NCI-H2227 treated with DMSO at 0.1 percent for 48 hours (cell line): ENCODE measurements at places on chromosomes 7 and 10.

DNA sequence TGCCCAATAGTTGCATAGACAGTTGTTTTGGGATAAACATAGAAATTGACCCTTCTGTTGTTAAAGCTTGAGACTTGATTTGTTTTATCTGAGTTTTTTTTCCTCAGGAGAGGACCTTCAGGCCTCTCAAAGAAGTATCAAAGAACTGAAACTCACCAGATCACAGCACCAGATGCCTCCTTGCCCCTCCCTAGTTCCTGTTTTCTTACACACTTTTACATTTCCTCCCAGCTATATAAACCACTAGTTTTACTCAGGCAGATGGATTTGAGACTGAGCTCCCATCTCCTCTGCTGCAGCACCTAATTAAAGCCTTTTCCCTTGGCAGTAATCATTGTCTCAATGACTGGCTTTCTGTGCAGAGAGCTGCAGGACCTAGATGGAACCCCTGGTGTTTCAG lies 150.6 kb upstream of the NRG3 start:
- no peak for DNase-seq

- no peak for DNase-seq
These were observed 353.7 kb downstream of the GLRX3 start for GRCh38 chr10:130489891-130490290.

- no peak for DNase-seq
These were observed 27.0 kb downstream of the SLC26A4 start for GRCh38 chr7:107687656-107688055.

- DNase-seq: no peak
These were observed 46.7 kb downstream of the BMPR1A start for GRCh38 chr10:86803156-86803555.

DNA sequence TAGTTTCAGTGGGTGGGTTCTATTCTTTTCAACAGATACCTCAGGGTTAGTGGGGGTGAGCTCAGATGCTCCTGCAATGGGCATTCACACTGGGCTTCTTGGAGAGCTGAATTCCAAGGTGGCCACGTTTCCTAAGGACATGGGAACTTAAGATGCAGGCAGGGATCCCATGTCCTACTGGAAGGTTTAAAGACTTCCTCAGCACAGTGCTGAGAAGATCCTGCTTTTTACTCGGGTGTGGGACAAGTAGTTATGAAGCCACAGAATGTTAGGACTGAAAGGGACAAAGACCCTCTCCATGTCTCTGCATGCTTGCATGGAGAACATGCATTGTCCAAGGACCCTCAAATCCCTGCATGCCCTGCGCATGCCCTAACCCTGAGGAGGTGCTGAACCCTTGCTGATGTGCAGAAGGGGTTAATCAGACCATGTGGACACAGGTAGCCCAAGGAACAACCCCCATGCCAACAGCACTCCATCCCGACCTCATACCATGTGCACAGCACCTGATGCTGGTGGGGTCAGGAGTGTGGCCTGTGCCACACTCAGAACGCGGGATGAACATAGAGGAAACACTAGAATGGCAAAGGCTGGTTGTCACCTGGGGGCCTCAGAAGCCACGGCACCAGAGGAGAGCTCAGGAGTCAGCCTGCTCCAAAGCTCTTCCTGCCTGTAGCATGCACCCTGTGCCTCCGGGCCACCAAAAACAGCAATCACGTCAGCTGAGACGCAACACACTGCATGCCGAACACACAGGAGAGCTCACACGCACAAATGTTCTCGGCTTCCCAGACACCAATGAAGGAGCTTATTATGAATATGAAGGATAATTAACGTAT lies 15.2 kb downstream of the IL2RA start:
- no peak for DNase-seq

DNA sequence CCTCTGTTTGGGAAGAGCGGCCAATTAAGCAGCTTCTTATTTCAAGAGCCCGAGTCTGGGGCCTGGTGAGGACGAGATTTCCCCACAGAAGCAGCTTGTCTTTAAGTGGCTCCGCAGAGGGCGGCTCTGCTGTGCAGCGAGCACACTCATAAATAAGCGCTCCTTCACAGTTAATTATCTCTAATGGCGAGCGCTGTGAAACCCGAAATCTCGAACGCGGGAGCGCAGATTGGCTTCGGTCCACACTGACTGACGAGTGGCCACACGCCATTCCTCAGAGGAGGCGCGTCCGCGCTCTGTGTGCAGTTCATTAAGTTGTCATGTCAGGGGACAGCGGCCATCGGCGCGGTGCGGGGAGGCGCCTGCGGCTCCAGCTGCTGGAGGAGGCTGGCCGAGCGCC lies 560.9 kb downstream of the DNAJB6 start:
- DNase-seq: peak; percentile 72

- no peak for DNase-seq
These were observed 107.2 kb downstream of the RUNDC3B start for GRCh38 chr7:87735360-87735759.

DNA sequence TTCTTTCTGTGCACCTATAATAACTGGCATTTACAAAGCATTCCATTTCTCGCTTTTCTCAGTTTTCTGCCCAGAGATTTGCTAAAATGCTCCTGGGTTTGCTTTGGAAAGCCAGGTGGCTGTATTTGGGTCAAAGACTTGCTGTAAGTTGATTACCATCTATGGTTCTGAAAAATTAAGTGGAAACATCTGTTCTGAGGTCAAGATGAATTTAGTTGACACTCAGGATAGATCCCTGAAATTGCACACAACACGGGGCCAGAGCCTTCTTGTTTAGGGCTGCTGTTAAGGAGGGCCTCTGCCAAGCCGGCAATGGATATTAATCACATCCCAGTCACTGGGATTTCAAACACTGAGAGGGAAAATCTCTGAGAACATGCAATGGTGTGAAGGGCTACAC lies 111.6 kb upstream of the GLI3 start:
- DNase-seq: no peak

DNA sequence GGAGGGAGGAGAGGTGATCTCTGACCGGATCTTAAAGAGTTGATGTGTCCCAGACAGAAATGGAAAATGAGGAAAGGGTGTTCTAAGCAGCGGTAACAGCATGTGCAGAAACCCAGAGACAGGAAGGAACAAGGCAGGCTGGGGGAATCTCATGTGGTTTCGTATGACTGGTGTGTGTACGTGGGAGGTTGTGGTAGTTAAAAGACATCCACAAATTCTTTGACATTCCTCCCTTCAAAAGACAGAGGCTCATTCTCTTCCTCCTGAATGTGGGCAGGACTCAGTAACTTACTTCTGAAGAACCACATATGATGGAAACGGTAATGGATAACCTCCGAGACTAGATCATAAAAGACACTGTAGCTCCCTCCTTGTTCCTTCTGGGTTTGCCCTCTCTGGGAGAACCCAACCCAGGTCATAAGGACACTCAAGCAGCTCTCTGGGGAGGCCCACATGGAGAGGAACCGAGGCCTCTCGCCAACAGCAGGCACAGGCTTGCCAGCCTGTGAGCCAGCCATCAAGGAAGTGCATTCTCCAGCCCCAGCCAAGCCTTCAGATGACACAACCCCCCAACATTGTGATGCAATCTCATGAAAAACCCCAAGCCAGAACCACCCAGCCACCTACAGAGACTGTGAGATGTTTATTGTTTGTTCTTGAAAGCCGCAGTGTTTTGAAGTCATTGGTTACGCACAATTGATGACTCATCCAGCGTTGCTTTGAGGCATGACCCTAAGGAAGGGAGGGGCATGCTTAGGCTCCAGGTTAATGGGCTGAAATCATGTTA lies 116.0 kb downstream of the SLIT1 start:
- DNase-seq: no peak

DNA sequence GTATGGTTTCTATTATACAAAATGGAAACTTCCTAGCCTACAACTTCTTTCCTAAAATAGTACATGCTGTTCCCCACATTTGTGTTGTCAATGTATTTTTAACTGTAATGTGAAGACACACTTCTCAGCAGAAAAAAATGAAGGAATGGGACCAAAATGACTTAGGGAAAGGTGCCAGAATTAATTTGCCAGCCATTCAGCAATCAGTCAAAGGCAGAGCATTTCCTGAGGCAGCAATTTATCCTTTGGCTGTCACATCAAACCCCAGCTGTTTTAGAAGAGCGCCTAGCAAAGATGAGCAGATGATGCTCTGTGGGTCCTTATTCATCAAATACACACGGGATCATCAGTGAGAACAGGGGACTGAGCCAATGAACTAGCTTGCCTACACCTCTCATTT lies 592.5 kb downstream of the KCNMA1 start:
- no peak for DNase-seq

- no peak for DNase-seq
These were observed 53.5 kb upstream of the PARD3 start for GRCh38 chr10:34868589-34868988.

- DNase-seq: no peak
These were observed 104.3 kb downstream of the AHR start for GRCh38 chr7:17402628-17403278.

GRCh38 chr7:22731766-22732165 lies 4.8 kb downstream of the IL6 start:
- DNase-seq: no peak

DNA sequence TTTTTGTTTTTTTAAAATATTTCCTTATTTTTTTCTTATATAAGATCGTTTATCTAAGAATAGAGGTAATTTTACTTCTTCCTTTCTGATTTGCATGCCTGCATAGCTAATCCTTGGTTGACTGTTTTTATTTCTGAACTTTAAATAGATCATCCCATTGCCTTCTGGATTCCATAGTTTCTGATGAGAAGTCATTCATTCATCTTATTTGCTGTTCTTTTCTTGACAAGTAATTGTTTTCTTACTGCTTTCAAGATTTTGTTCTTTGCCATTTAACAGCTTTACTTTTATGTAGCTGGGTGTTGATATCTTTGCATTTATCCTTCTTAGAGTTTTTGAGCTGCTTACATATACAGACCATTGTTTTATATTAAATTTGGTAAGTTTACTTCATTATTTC lies 437.9 kb downstream of the SDK1 start:
- DNase-seq: no peak

- no peak for DNase-seq
These were observed 112.2 kb upstream of the LRGUK start for GRCh38 chr7:134014935-134015334.

DNA sequence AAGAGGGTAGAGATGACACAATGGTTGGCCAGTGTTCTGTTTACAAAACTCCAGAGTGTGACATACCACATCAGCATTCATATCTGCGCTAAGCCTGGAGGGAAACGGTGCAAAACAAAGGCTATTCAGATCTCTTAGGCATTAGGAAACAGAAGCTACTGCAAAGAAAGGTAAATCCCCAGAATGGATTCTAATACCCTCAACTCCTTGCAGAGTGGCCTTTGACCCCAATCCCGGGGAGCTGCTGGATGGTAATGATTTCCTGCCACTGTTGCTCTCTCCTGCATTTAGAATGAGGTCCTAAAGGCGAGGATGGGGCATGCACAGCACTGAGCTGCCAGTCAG lies 65.2 kb downstream of the AOAH start:
- peak; percentile 10 for DNase-seq

DNA sequence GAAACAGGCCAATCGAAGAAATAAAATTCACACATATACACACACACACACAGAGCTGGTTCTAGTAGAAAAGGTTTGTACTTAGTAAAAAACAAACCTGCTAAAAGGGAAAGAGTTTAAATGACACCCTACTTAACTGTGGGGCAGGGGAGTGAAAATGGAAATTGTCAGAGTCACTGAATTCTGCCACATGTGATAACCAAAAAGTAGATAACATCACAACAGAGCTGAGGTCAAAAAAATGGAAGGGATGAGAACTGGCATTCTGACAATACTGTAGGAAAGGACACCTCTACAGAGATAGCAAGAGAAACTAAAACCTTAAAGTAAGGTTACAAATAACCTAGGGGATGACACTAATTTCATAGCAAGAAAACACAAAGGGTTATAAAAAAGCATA lies 74.6 kb downstream of the CACUL1 start:
- DNase-seq: no peak

GRCh38 chr7:134988161-134988560 lies 1.9 kb downstream of the AGBL3 start:
- no peak for DNase-seq

GRCh38 chr7:153193144-153193595 lies 433.6 kb downstream of the ACTR3B start:
- no peak for DNase-seq

- no peak for DNase-seq
These were observed 61.1 kb upstream of the TMEM196 start for GRCh38 chr7:19834566-19834965.

- no peak for DNase-seq
These were observed 159.1 kb downstream of the CELF2 start for GRCh38 chr10:11176746-11177145.

DNA sequence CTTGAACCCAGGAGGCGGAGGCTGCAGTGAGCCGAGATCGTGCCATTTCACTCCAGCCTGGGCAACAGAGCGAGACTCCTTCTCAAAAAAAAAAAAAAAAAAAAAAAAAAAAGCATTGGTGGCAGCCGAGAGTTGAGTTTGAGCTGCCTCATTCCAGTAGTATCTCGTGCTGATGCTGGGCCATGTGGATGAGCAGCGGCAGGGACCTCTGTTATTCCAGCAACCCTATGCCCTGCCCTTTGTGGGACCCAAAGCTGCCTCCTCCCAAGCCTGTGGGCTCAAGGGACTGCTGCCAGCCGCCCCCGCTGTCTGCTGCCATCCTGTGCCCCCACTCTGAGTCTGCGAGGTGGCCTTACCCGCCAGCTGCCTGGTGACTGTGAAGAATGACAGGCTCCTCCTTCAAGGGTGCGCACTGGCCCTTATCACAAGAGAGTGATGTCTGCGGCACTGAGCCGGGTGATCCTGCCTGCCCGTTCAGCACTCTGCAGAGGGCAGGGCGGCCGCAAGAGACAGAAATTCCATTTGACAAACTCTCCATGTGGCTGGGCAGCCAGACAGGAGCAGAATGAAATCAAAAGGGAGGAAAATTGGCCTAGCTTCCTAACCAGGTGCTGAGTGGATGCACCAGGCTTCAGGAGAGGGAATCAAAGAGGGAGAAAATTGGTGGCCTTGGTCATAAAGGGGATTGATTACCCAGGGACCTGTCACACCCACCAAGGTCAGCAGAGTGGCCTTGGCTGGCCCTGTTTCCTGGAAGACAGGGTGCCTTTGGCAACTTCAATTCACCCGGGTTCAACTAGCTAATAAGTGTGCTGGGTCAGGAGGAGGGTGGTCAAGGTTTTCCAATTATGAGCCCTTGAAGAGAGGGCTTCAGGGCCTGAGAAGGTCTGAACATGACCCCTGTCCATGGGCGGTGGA lies 65.3 kb upstream of the ZMIZ1 start:
- peak; percentile 18 for DNase-seq

DNA sequence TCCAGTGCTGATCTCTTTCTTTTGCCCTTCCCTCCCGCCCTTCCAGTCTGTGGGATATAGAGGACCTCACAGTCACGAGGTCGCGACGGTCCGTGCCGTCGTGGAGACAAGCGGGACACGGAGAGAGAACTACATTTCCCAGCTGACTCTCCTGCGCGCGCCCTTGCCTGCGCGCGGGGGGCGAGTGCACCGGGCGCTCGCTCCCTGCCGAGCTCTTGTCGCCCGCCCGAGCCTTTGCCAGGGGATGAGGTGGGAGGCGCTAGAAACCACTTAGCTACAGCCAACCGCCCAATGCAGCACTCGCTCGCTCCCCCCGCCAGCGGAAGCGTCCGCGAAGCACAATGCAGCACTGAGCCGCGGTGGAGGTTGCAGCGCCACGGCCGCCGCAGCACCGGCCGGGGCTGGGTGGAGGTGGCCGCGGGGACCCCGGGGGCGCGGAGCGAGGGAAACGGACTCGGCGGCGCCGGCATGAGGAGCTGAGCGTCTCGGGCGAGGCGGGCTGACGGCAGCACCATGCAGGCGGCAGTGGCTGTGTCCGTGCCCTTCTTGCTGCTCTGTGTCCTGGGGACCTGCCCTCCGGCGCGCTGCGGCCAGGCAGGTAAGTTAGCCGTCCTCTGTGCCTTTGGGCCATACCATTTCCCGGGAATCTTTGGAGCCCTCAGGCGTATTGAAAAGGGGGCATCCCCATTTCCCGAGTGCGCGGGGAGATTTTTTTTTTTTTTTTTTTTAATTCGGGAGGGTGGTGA lies at the start of gene ADAM22:
Gene ADAM22, plus strand, starts transcription at position 299 of the 746 bp plus-strand sequence. Its CDS starts 215 bp downstream, at position 514.
- peak; percentile 94 for DNase-seq
